Left hindlimb (tissue), 1 donor: ENCODE measurements at places on chromosomes 7 and 10.

GRCh38 chr7:87344446-87344845 is 1.0 kb upstream of the CROT start:
- no peak for DNase-seq

DNA sequence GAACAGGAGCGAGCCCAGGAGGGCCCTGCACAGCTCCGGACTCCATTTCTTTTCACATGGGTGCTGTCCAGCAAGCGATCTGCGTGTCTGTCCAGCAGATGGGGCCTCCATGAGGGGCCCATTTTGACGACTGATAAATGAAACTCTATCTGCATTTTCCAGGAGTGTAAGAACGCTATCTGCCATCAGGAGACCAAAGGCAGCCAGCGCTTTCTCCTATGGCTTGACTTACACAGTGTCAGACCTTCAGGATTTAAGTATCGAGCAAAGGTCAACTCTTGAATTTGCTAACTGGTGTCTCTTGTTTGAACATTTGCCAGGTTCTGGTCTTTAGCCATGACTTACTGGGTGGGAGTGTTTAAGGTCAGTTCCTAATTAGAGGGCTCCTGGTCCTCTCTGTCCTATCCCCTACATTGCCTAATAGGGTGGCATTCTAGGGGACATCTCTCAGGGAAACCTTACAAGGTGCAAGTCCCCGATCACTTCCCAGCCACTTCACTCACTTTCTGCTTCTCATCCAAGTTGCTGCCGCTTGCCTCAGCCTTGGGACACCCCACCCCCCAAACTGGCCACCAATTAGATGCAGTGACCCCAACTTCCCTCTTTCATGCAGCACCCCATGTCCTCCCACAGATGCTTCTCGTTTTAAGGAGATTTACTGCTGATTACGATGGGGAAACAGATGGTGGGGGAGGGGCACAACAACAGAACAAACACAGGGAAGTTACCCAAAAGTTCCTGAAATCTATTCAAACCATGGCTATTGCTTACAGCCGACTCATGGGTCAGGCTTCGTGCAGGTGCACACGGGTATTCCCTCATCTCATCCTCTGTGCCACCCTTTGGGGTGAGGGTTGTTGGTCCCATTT is 20.0 kb downstream of the VSIR start:
- no peak for DNase-seq

DNA sequence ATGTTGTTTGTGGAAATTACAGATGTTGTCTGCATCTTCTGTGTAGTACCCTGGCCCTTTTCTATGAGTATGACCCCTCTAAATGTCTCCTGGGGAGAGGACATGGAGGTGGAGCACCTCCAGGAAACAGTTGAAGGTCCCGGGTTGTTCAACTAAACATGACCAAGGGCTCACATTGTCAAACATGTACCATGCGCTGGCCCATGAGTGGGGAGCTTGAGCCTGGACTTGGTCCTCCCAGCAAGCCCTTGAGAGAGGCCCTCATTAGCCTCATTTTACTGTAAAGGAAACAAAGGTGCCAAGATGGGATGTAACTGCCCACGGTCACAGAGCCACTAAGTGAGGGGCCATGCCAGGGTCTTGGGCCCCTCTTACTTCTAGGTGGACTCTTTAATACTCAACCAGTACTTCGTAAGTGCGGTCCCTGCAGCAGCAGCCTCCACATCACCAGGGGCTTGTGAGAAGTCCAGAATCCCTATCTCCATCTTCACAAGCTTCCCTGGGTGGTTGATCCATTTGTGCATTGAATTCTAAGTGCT is 31.2 kb downstream of the C10orf71 start:
- no peak for DNase-seq

- no peak for DNase-seq
These were observed 15.3 kb downstream of the FLNC start for GRCh38 chr7:128845475-128845874.

DNA sequence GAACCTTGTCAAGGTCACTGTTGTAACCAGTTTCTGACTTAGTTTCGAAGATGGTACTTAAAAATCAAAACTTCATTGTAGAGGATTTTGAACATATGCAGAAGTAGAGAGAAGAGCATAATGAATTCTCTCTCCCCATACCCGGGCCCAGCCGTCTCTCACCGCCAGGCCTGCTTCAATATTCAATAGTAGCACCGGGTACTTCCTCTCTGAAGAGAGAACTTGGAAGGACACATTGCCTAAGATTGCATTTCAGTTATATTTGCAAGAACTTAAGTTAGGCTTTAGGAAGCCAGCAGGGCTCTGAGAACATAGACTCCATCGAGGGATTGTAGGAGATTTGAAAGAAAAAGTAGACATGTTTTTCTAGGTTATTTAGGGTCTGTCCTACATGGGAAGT is 19.1 kb downstream of the LMTK2 start:
- DNase-seq, result no peak

- no peak for DNase-seq
These were observed 64.3 kb upstream of the ADRB1 start for GRCh38 chr10:113979409-113979808.

- no peak for DNase-seq
These were observed 466.6 kb downstream of the XPNPEP1 start for GRCh38 chr10:109456566-109457301.

DNA sequence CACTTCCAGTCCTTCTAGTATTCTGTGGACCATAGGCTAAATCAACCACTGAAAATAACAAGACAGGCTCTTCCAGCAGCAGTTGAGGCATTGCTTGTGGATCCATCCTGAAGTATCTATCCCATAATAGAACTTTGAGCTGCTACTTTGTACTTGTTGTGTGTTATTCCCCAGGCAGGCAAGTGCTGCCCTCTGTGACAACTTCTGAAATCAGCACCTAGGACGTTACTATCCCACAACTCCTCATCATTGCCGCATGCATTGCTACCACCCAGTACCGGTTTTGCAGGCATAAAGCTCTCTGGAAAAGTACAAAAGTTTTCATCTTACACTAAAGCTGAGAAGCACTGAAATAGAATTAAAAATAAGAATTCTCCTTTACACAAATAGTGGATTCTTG is 145.3 kb downstream of the HTR7 start:
- DNase-seq, result no peak

DNA sequence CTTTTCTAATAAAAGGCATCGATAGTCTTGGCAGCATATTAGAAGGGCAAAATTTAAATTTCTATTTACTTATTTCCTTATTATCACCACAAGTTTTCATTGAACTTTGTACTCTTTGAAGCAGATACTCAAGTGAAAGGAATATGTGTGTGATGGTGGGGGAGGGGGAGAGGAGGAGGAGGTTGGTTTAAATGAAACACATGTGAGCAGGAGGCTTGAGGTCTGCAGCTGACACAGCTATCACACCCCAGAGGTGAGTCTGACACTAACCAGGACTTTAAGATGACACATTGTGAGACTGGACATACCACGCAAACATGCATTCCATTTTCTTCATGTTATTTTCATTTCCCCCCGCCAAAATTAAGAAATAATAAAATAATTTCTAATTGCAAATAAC is 63.3 kb downstream of the CTTNBP2 start:
- DNase-seq, result no peak

DNA sequence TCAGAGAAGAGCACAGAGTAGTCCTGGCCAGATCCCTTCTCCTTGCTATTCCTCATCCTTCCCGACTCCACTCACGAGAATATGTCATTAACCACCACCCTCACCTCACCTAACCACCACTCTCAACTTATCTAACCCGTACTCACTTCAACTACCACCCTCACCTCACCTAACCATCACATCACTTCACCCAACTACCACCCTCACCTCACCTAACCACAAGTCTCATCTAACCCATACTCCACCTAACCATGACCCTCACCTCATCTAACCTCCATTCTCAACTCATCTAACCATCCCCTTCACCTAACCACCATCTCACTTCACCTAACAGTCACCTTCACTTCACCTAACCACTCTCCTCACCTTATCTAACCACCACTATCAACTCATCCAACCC is 85.0 kb downstream of the VIPR2 start:
- no peak for DNase-seq

DNA sequence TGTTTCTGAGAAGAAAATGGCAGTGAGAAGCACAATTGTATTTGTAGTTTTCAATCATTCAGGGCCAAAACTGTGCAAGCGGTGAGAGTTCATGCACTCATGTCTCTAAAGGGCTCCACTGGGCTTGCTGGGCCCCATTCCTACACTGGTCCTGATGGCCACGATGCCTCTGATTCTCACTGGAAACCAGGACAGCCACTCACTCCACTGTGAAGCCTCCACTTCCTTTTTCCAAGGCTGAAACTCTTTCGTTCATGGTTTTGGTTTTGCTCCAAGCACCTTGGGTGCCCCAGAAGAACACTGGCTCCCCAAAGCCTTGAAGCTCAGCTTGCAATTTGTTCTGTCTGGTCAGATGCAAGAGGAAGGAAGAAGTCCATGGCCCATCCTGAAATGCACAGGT is 390.0 kb upstream of the MKI67 start:
- DNase-seq, result no peak

DNA sequence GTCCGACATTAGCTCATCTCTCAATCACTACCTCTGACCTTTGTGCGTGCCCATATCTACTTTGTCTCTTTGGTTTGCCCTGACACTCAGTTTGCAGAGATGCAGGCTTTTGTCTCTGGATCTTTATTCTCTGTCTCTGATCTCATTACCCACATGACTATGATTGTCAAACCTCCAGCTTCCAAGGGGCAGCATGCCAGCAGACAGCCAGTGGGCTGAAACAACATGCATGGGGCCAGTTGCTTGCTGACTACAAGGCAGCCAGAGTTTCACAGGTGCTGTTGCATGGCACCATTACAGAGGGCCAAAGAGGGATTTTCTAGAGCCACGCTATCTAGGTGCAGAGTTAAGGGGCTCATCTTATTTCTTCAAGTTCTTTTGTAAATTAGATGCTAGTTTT is 146.2 kb downstream of the SPAG6 start:
- no peak for DNase-seq

- DNase-seq, result no peak
These were observed 26.5 kb downstream of the HDAC9 start for GRCh38 chr7:18521945-18522566.

- DNase-seq, result no peak
These were observed 1134.9 kb upstream of the LRRN3 start for GRCh38 chr7:109955986-109956385.

GRCh38 chr7:139842401-139843210 is 13.5 kb downstream of the TBXAS1 start:
- no peak for DNase-seq

- no peak for DNase-seq
These were observed 11.5 kb upstream of the C10orf53 start for GRCh38 chr10:49667991-49668390.

GRCh38 chr10:113983552-113983951 is 60.1 kb upstream of the ADRB1 start:
- no peak for DNase-seq

GRCh38 chr10:25865267-25865666 is 68.8 kb upstream of the MYO3A start:
- DNase-seq, result no peak

- DNase-seq, result no peak
These were observed 69.2 kb downstream of the ARMC3 start for GRCh38 chr10:22997096-22997495.

GRCh38 chr7:121510858-121511482 is 114.9 kb upstream of the FAM3C start:
- DNase-seq, result no peak

GRCh38 chr10:71729161-71729636 is 9.6 kb upstream of the C10orf105 start:
- DNase-seq, result no peak

DNA sequence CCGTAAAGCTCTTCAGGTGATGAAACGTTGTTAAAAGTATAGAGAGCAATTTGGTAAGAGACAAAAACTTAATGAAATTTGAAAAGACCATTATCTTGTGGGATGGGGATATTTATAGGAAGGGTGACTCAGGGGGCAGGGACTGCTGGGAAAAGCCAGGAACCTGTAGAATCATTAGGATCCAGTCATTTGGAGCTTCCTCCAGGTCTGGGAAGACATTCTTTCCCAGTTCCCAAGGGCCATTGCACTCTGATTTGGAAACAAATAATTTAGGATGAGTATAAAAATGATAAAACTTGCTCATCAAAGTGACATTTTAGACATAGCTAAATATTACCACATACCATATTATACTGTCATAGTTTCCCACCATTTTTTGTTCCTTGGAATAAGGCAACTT is 143.9 kb downstream of the PFKFB3 start:
- DNase-seq, result no peak

GRCh38 chr7:130486114-130486953 is 5.6 kb upstream of the MEST start:
- DNase-seq, result peak; percentile 45

- peak; percentile 78 for DNase-seq
These were observed 32.8 kb upstream of the SFTPD start for GRCh38 chr10:79981450-79982361.

DNA sequence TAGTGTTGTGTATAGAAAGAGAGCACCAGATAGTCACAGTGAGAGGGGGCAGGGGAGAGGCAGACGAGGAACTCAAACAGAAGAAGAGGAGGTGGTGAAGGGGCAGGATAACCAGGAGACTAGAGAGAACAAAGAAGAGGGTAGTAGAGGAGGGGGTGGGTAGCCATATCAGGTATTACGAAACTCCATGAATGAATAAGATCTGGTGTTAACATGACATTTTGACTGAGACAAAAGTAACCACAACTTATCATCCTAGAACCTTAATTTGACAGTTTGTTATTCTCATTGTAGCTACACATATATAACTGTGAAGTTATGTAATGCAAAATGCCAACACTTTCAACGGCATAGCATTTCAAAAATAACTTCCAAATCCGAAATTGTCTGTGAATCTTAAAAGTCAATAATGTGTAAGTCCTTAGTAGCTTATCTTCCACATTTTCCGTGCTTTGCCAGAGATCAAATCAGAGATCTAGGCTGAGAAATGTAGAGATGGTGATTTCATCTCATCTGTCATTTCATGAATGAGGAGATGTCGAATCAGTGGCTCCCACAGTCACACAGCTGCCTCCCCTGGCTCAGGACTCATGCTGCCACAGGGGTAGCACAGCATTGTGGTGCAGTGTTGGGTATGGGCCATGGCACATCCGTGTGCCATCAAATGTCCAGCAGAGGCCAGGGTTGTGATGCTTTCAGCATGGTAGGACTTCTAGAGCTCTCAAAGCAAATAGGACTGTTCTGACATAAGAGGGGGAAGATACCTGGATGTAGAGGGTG is 202.1 kb downstream of the HECW1 start:
- DNase-seq, result no peak

DNA sequence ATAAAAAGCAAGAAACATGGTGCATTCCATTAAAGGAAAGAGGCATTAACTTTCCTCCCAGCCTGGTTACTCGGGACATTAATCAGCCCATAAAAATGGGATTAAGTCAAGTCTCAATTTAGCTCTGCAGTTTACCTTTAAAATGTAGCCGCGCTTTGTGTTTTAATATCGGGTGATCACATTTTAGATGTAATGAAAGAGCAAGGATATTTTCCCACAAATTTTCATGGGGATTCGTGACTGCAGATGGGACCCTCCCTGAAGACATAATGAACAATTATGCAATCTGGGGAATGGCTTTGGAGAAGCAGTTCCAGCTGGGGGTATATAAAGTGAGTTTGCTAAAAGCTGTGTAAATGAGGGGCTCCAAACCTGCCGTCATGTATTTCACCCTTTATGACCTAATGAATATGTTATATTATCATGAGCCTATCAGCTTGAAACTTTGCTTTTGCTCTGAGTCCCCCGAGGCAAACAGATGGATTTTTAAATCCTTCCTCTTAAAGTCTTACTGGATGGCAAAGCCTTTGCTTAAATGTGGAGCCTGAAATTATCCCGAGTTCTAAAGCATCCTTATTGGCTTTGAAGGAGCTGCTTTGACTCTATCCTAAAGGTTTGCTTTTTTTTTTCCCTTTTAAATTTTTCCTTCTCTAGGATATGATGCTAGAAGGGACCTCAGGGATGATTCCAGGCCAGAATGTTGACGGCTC is 31.8 kb downstream of the BAMBI start:
- no peak for DNase-seq
